Common myeloid progenitor, CD34-positive (primary cell): ENCODE measurements at places on chromosomes 2 and 18.

DNA sequence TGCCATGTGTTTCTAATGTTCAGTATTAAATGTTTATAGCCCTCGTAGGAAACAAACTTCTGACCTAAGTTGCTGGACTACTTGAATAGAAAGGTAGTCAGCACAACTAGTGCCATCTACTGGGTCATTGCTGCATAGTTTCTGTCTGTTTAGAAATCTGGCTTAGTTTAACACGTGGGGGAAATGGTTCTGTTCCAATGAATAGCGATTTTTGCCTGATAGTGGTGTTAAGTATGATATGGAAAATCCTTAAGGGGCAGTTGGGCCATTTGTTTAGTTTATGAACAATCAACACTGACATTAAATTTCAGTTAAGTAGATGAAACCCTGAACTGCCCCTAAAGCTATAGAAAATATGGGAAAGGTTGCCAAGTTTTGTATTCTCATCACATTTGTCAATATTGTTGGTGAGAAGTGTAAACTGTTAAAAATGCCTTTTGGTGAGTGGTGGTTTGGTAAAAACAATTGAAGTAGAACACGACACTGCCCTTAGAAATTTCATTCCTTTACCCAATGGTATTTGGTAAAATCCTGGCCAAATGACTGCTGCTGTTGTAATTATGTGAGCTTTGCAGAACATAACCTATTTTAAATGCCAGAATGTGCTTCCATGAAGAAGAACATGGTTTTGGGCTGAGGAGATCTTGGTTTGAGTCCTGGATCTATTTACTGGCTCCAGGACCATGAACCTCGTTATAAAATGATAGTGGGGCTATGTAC is 13.2 kb downstream of the NABP1 start:
- peak; percentile 81 for DNase-seq

- no peak for DNase-seq
These were observed 81.1 kb downstream of the SOWAHC start for GRCh38 chr2:109695290-109695689.

GRCh38 chr2:143717536-143718168 is 588.4 kb downstream of the ARHGAP15 start:
- DNase-seq, result no peak

DNA sequence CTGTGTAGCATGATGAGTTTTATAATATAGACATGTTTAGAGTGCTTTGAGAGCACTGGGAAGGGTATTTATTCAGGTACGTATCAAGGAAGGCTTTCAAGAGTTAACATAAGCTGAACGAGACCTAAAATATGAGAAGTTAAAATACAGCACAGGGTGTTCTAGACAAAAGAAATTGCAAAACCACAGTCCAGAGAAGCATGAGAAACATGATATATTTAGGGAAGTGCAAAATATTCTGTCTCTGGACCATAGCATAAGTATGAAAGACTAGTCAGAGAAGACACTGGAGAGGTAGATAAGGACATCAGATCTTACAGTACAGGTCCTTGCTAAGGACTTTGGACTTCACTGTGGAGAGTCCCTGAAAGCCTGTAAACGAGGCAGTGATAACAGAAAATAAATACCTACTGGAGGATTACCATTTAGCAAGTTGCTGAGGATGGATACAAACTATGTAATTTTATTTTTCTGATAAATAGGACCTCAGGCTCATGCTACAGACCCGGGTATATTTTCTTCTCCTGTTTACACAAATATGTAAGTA is 43.7 kb downstream of the FSIP2 start:
- no peak for DNase-seq

DNA sequence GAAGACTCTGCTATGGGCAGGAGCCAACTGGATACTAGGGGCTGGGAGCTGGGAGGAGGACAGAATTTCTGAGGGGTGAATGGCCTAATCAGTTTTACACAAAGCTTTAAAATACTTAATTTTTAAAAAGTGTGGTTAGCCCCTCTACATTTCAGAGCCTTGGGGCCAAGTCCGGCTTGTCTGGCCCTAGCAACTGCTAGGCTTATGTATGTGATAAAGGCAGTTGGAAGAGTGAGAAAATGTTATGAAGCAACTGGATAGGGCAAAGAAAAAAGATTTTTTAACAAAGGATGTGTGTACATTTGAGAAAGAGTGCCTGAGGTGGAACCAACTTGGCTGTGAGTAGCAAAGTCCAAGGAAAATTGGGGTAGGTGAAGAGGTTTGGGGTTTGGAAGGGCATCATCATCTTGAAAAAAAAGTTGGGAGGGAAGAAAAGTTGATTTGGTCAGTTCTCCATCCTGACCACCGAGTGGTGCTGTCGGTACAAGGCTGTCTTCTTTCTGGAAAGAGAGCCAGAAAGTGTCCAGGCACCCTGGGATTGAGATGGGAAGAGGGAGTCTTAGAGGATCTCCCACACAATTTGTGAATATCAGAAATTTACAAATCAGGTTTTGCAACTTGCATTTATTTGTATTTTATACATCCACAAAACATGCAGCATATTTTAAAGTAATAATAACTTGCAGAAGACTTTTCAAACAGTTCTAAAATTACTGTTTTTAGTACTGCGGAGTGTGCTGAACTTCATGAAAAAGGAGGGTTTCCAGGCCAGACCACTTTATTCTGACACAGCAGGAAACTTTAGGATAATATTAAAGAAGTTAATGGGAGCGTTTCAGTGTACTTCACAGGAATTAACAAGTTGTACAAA is 10.5 kb upstream of the CDK15 start:
- DNase-seq, result peak; percentile 26

DNA sequence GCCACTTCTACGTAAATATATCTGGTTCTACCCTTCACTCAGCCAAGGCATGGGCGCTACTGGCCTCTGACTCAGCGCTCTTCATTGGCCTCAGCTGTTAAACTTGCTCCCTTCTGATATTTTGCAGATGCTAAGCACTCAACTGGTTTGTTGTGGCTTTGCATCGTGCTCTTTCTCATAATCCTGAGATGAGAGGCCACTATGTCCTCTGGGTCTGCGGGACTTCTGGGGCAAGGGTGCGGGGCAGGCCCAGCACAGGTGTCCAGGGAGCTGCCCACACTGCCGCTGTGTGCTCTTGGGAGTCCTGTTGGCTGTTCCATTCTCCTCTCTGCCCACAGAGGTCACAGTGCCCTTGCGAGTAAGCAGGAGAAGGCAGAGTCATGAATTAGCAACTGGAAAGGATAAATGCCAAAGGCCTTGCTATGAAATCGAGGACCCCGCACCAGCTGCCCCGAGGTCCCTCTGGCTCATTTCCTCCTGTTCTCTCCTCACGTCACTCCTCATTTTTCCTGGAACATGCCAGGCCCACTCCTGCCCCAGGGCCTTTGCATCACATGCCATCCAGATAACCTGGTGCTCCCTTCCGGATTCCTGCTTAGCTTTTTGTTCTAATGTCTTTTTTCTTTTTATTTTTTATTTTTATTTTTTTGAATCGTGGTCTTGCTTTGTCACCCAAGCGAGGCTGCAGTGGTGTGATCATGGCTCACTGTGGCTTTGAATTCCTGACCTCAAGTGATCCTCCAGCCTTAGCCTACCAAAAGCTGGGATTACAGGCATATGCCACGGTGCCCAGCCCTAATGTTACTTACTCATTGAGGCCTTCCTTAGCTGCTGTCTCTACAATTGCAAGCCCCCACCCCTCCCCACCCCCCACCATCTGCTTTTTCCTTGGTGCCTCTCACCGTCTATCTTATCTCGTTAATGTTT is 34.9 kb upstream of the MAT2A start:
- DNase-seq, result peak; percentile 42

GRCh38 chr2:20172273-20173055 is 52.5 kb downstream of the SDC1 start:
- DNase-seq, result no peak

DNA sequence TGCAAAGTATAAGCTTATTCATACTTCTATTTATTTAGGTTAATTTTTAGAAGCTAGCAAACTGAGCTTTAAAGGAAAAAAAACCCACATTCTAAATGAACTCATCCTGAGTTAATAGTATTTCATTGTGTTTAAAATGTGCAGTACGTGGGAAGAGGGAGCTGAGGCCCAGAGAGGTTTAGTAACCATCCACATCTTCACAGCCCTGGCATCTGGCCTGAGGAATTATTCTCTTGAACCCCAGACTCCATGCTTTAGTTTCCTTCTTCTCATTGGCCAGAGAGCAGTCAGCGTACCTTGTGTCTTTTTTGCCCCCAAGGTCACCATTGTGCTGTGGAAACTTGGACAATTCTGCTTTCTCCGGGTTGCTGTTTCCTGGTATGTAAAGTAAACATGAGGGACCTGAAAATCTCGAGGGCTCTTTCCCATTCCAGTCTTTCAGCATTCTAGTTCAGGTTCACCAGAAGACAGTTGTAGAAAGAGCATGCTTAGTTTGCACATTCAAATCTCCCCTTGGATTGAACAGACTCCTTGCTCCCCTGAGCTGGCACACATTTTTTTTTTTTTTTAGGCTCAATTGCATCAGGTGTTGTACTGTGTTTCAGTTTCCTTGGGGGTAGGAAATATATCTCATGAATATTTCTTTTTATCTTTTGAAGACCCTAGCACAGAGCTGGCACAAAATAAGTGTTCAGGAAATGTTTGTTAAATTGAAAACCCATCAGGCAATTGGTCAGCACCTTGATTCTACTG is 81.4 kb downstream of the MYCN start:
- DNase-seq, result no peak

- no peak for DNase-seq
These were observed 17.8 kb downstream of the RASGRP3 start for GRCh38 chr2:33494155-33494779.

DNA sequence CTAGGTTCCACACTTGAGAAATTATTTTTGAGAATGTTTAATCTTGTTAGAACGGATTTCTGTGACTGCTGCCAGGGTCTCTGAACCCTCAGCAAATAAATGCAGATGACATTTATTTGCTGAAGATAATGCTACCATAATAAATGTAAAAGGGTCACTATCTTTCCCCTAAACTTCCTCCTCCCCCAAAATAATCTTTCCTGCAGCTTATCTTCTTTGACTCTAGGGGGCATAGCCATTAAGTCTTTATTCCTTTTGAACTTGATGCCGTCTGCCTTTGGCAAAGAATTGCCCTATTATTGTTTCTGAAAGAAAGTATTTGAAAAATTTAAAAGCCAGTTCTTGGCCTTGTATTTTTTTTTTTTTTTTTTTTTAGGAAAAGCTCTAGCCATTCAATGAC is 63.6 kb upstream of the ACSL3 start:
- DNase-seq, result peak; percentile 13

GRCh38 chr2:181394741-181395437 is 62.3 kb upstream of the ITGA4 start:
- no peak for DNase-seq

GRCh38 chr2:24073816-24074215 is 2.3 kb downstream of the SF3B6 start:
- no peak for DNase-seq

DNA sequence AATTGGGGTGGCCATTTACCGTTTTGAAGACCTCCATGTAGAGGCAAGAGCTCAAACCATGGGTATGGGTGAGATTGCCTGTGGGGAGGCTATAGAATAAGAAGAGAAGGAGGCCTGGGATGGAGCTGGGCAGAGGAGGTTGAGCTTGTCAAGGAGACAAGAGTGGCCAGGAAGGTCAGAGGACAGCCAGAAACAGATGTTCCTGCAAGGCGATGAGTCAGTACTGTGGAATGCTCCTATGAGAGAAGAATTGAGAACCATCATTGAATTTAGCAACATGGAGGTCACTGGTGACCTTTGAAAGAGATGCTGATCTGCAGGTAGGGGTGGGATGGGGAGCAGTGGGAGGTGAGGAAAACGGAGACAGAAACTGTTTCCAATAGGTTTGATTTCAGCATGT is 3.5 kb downstream of the ACSL3 start:
- no peak for DNase-seq

DNA sequence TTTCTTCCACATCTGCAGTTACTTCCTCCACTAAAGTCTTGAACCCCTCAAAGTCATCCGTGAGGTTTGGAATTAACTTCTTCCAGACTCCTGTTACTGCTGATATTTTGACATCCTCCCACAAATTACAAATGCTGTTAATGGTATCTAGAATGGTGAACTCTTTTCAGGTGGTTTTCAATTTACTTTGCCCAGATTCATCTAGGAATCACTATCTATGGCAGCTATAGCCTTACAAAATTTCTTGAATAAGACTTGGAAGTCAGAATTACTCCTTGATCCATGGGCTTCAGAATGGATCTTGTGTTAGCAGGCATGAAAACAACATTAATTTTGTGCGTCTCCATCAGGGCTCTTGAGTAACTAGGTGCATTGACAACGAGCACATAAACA is 19.9 kb downstream of the EPAS1 start:
- no peak for DNase-seq

GRCh38 chr2:207133820-207134519 is 31.8 kb downstream of the KLF7 start:
- DNase-seq, result peak; percentile 41

GRCh38 chr2:209314653-209315052 is 109.2 kb upstream of the MAP2 start:
- DNase-seq, result no peak
